ENCODE measurements at places on chromosomes 7 and 10.

DNA sequence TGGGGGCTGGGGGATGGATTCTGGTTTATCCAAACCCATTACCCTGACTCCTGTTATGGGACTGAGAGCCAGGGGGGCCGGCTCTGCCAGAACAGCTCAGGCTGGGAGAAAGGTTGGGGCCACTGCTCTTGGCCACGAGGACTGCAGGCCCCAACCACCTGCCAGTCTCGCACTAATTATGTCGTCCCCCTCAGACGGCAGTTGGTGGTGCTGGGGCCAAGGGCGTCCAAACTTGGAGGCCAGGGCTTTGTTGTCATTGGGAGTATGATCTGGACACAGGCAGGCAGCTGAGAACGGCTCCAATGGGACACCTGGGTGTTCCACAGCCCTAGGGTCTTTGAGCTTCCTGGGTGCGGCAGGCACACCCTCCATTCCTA is 34.7 kb downstream of the DRGX start:
- no peak for DNase-seq

GRCh38 chr10:65531545-65531944 is 1394.3 kb upstream of the LRRTM3 start:
- DNase-seq, result no peak

DNA sequence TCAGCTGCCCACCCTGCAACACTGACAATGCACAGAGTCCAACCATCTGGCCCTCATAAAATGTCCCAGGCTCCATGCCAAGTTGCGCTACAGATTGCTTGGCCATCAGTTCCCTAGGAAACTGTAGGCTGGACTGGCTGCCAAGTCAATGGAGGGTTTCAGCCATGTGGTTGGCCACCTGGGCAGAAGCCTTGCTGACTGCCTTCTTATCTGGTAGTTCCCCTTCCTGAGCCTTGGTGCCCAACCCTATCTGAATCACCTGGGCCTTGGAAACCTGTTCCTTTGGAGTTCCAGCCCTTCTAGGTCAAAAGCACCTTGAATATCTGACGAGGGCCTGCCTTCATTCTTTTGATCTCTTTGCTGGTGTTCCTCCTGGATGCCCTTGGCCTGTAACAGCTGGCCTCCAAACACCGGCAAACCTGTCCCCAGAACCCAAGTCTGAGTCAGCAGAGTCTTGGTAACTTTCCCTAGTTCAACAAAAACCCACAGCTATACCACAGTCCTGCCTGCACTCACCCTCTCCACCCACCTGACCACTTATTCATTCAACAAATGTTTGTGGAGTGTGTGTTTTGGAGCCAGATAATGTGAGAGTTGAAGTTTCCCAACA is 37.4 kb upstream of the KDM7A start:
- DNase-seq, result no peak

- DNase-seq, result no peak
These were observed 1183.9 kb upstream of the C7orf33 start for GRCh38 chr7:147406521-147407135.

- DNase-seq, result no peak
These were observed 244.1 kb upstream of the PODXL start for GRCh38 chr7:131800531-131800930.

GRCh38 chr10:6119962-6120361 is 31.1 kb downstream of the RBM17 start:
- no peak for DNase-seq

DNA sequence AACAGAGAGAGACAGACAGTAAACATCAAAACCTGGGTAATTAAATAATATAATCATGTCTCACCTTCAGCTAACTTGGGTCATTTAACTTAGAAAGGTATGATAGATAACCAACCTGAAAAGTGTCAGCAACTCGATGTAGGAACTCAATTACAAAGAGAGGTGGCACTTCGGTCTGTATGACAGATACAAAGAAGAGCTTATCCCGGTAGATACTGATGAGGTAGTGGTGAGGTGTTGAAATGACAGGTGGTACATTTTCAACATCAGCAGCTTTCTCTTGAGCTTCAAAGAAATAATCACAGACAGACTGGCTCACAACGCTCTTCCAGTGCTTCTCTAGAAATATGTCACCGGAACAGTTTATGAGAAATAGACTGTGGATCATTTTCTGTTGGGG is 12.6 kb downstream of the AP3M1 start:
- DNase-seq, result no peak

- no peak for DNase-seq
These were observed 2.8 kb downstream of the GFRA1 start for GRCh38 chr10:116270126-116270770.

DNA sequence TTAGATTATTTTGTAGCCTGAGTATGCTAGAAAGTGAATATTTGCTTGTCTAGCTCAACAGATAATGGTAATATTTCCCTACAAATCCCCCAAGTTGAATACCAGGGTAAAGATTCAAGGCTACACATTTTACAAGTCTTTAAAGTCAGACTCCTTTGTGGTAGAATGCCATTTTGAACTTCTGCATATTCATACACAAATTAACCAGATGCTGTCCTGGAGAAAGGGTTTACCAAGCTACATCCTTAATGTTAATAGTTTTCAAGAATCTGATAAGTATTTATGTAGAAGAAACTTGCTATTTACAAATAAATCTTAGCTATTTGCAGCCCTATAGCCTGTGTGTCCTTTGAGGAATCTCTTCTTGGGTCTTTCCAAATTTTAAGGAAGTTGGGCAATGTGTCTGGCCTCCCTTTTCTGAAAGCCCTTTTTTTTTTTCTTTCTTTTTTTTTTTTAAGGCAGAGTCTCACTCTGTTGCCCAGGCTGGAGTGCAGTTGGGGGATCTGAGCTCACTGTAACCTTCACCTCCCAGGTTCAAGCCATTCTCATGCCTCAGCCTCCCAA is 82.6 kb downstream of the CPEB3 start:
- no peak for DNase-seq

DNA sequence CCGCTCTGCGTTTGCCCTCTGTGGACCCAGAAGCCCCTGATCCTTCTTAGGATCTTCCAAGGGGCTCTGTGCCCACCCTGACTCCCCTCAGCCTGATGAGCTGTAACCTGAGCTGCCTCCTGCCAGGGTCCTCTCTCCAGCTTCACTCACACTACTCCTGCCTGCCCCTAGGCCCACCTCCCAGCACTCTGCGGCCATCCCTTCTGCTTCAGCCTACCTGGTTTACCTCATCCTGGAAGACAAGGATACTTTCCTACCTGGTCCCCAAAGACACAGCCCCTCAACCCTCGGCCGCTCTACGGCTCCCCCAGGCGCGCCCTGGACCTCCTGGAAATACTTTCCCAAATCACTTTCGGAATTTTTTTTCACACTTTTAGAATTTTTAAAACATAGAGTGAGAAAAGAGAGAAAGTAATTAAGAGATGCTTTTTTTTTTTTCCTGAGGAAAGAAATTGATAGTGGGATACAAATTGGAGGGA is 6.4 kb upstream of the ZNF862 start:
- DNase-seq, result no peak

GRCh38 chr7:7607010-7607409 is 33.5 kb upstream of the UMAD1 start:
- no peak for DNase-seq

DNA sequence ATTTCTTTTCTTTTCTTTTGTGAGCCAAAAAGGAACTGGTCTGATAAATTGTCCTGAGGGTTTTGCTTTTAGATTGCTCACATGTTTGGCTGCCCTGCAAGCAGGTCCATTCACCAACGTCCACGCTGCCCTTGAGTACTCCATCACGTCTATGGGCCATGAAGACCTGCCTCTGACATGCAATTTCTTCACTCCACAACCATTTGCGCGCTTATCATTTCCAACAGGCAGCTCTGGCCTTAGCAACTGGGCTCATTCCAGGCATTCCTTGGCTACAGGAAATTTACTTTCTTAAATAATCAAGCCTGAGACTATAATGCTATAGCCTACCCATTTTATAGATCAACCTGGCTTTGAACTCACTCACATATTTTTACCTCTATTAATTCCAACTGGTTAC is 408.3 kb upstream of the C7orf33 start:
- no peak for DNase-seq

- DNase-seq, result no peak
These were observed 180.2 kb upstream of the TPK1 start for GRCh38 chr7:145016068-145016467.

- DNase-seq, result no peak
These were observed 392.8 kb downstream of the DNAJB6 start for GRCh38 chr7:157729566-157729965.

DNA sequence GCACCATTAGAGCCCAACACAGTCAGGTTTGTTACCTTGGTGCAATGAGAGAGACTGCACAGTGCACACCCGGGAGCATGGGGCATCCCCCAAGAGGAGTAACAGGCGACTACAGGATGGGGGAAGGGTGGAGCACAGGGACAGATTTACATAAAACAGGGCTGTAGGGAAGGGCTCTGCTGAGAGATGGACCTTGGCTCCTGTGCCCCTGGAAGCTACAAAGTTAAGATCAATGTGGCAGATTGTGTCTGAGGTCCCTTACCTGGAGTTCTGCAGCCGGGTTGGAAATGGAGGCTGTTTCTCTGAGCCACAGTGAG is 13.7 kb upstream of the SLC18A3 start:
- no peak for DNase-seq

- DNase-seq, result no peak
These were observed 73.8 kb downstream of the IQUB start for GRCh38 chr7:123460616-123461015.

DNA sequence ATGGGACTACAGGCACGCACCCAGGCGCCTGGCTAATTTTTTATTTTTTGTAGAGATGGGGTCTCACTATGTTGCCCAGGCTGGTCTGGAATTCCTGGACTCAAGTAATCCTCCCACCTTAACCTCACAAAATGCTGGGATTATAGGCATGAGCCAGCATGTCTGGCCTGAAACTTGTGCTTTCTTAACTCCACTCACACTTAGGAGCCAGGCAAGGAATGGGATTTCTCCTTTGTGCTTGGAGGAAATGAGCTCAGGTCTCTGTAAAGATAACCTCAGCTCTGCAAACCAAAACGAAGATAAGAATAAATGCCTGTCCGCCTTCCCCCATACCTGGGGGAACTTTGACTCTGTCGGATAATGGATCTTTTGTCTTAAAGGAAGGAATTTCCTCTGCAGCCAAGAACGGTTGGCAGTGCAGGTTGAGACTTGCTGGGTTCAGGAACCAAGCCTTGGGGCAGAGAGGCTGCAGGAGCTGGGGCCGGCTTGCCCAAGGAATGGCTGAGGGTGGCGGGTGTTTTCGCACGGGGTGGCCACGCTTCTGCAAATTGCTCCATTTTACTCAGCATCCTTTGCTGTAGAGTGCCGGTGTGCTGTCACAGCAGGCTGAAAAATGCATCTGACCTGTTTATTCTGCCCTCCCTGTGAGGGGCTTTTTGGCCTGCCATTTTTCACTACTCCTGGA is 174.2 kb downstream of the KIAA1217 start:
- no peak for DNase-seq

- DNase-seq, result no peak
These were observed 26.9 kb downstream of the NUP205 start for GRCh38 chr7:135584362-135585353.

DNA sequence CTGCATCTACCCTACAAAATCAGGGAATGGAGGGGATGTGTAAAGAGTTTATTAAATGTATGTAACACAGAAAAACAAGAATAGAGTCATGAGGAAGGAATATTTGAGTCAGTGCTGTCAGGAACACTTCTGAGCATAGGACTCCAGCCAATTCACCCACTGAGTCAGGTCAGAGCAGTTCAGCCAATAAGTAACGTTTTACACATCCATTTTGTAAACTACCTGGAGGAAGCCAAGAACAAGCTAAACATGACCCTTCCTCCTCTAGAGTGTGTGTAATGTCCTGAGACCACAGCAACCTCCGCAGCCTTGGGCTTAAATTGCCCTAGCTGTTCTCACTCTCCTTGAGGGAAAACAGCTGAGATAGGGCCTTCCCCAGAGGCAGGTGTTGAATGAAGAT is 691.5 kb upstream of the LRRN3 start:
- DNase-seq, result no peak

GRCh38 chr7:49855281-49855980 is 82.0 kb downstream of the VWC2 start:
- DNase-seq, result no peak

DNA sequence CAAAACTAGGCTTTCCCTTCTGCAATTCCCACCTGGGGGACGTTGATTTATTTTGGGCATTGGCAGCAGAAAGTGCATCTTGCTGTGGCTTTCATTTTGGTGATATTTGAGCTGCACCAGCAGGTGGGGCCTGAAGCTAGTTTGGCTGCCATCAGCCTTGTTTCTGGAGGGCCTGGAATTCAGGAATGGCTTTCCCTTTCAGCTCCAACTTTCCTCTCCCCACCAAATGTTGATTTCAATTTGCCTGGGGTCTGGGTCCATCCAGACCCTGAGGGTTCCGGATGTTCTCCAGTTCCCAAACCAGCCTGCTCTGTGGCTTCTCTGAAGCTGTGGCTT is 640.4 kb downstream of the TYW1 start:
- no peak for DNase-seq

Measured in HEK293T (cell line).